Right renal cortex interstitium (tissue), 3 donors: ENCODE measurements at places on chromosomes 1 and 21. TPM values are rescaled to one million over a fixed set of nuclear protein-coding genes. Genes with fewer than 3 reads are reported as not detected.

Gene EPHA10
- 0.06 TPM for polyA plus RNA-seq

Gene CNIH3
- 9.9 TPM for polyA plus RNA-seq

Gene CFHR3
- polyA plus RNA-seq, result 0.22 TPM

Gene ZDHHC18
- 19.3 TPM for polyA plus RNA-seq

Gene SGIP1
- polyA plus RNA-seq, result 13.1 TPM

Gene CLDN17
- not detected for polyA plus RNA-seq

Gene TNFRSF14
- 15.5 TPM for polyA plus RNA-seq

Gene VHLL
- not detected for polyA plus RNA-seq

Gene RNU1-3
- not detected for polyA plus RNA-seq

Gene FABP3
- 91.3 TPM for polyA plus RNA-seq

Gene KIF17
- polyA plus RNA-seq, result 3.5 TPM

Gene RGS1
- 3.5 TPM for polyA plus RNA-seq

Gene OVAAL
- polyA plus RNA-seq, result not detected

Gene MARK1
- polyA plus RNA-seq, result 8.3 TPM

Gene NT5C1A
- polyA plus RNA-seq, result 0.24 TPM
